ENCODE measurements at places on chromosomes 11 and 22.

DNA sequence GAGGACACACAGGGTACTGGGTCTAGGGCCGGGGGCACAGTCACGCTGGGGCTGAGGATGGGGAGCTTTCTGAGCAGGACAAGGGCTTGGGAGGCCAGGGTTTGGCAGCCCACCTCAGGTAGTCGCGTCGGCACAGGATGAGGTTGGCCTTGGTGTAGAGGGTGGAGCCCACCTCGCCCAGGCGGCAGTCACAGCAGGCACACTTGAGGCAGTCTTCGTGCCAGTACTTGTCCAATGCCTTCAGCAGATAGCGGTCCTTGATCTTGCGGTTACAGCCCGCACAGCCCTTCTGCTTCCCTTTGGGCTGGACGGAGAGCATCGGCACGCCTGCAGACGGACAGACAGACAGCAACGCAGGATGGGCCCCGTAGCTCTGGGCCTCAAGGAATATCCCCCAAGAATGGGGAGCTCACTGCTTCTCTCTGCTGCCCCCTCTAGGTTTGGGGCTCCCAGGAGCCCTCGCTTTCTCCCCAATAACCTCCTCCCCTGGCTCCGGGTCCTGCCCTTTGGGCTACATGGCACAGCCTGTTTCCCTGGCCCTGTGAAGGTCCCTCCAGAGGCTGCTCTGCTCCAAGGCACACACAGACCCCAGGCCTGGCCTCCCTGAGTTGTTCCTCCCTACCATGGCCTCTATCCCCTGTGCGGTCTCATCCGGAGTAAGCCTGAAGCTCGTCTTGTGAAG, 33.4 kb downstream of the LMO1 start:
- no peak for DNase-seq

DNA sequence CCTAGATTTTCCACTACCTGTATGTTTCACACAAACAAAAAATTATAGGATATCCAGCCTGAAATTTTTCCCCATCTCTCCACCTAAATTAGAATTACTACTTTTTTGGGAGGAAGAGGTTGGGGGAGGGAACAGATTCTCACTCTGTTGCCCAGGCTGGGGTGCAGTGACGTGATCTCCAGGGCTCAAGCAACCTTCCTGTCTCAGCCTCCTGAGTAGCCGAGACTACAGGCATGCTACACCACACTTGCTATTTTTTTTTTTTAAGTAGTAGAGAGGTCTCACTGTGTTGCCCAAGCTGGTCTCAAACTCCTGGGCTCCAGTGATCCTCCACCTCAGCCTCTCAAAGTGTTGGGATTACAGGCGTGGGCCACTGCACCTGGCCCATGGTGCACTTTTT, 9.5 kb downstream of the JAML start:
- DNase-seq = no peak

DNA sequence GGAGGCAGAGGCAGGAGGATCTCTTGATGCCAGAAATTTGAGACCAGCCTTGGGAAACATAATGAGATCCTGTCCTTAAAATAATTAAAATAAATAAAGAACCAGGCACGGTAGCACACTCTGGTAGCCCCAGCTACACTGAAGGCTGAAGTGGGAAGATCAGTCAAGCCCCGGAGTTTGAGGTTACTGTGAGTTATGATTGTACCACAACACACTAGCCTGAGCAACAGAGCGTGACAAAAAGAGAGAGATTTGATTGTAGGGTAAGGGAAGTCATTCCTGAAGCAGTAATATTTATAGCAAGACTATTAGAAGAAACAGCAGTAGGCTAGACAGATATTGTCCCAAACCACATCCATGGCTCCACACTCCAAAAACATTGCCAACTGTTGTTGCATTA, 1408.4 kb upstream of the TENM4 start:
- DNase-seq = no peak

DNA sequence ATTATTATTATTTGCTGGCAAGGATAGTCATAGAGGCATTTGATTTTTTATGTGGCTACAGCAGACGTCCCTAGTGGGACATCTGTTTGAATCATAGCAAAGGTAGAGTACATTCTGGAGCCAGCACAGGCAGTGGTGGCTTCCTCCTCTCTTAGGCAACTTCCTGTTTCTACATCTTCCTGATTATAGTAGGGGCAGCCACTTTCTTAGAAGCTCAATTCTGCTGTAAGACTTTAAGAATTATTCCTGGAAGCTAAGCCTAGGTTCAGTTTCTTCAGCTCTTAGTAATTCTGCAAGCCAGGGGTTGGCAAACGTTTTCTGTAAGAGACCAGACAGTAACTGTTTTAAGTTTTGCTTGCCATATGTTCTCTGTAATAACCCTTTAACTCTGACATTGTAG, 129.3 kb upstream of the TENM4 start:
- DNase-seq = no peak

- no peak for DNase-seq
Observed at GRCh38 chr11:27699242-27699925, 871 bp downstream of the BDNF start.

GRCh38 chr11:10611979-10612862, 43.8 kb upstream of the LYVE1 start:
- no peak for DNase-seq

DNA sequence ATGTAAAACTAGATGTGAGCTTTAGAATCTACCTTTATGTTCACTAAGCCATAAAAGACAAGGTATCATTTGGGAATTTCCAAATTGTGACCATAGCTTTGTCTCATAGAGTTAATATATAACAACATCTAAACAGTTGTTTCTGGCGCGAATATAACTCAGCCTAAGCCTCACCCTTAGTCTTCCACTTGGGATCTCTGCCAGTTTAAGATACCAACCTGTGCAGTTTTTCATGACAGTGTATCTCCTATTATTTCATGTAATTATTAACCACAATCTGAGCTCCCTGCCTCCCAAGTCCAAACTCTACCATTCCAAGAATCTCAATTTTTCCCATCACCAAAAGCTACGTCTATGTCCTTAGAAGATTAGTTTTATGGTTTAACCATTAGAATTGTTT, 572.5 kb upstream of the ISX start:
- no peak for DNase-seq

DNA sequence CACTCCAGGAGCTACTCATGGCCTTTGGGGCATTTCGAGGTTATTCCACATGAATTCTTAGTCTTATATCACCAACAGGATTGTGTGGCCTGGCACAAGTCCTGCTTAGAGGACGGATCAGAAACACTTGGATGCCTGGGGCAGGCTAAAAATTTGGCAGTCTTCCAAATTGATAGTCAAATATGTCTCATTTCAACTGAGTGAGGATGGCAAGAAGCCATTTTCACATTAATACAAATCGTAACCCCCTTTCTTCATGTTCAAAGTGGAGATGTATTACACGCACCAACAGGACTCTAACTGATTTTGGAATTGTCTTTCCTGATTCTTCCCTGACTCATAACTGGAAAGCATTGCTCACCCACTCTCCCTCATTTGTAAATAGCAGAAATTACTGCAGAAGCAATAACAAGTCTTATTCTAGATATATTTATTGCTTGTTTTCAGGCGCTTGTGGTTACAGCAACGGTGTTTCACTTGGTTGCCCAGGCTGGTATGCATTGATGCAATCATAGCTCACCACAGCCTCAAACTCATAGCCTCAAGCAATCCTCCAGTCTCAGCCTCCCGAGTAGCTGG, 10.3 kb upstream of the CCDC86 start:
- no peak for DNase-seq

GRCh38 chr22:17769716-17770082, 4.6 kb downstream of the BID start:
- no peak for DNase-seq

- no peak for DNase-seq
Observed at GRCh38 chr11:12803086-12803826, 129.0 kb downstream of the TEAD1 start.

DNA sequence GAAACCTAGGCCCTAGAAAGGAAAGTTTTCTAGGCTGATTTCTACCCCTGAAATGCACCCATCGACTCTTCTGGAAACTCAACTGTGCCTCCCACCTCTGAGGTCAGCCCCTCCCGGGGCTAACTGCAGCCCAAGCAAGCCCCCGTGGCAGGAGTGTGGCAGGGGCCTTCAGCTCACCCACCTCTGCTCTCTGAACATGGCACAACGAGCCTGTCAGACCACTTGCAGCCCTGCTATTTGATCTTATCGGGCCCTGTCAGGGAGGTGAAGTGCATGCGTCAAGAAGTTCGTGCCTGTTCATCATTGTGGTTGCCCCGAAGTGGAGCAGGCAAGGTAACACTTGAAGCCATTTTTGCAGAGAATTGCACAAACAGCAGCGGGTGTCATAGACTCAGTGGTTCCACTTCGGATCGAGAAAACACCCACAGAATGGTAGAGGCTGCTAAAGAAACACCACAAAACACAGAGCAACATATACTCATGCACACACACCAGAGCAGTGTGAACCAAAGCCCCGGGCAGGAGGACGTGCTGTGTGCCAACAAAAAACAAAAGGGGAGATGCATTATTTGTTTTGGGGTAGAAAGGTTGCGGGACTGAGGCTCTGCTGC, 262.7 kb downstream of the ETS1 start:
- no peak for DNase-seq

DNA sequence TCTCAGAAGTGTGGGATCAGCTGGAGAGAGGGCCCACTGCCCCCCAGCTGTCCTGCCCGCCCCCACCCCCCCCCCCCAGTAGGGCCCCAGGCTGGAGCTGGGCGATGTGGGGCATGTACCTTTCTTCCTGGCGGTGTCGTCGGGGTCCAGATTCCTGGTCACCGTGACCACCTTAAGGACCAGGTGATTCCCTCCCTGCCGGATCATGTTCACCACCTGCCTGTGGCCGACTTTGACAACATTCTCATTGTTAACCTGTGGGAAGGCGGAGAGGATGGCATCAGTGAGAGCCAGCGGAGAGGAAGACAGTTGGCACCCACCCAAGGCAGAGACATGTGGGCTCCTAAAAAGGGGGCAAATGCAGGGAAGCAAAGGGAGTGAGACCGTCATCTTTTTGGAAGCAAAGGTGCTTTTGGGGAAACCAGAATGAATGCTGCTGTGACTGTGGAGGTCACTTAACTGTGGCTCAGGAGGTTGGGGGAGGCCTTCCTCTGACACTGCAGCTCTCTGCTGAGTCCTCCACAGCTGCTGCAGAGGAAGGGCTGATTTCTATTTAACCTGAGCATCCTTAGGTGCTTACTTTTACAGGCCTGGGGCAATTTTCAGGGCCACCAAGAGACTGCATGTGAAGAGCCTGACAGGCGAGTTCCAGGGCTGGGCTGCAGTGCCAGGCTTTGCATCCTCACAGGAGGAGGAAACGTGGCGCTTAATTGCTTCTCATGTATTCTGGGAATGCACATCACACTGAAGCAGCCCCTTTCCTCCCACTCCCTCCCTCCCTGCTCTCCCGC, 104.5 kb downstream of the CTTN start:
- DNase-seq = no peak

DNA sequence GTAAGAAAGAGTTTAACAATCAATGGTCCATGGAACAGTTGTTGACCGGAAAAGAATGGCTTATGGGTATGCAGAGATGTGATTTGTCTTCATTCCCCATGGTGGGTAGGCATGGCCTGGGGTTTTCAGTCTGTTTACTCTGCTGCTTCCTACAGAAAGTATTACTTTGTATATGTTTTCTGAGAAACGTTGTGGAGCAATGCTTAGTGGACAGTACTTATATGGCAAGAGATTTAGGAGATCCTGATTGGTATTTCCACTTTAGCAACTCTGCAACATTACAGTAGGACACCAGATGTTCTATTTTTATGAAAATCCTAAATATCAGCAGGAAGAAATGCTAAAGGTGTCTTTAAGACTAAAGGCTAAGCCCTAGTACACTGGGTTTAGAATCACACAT, 309.1 kb downstream of the AASDHPPT start:
- no peak for DNase-seq

- no peak for DNase-seq
Observed at GRCh38 chr11:12200991-12201985, 90.9 kb downstream of the MICAL2 start.

GRCh38 chr11:45146072-45147016, at the start of gene PRDM11:
PRDM11 (plus strand) TSS chr11:45146639; CDS start chr11:45181767, 35,128 bp downstream.
- DNase-seq = peak; percentile 35

GRCh38 chr22:43945632-43946383, 9.4 kb upstream of the SAMM50 start:
- DNase-seq = peak; percentile 56

GRCh38 chr11:2791139-2791520, 91.3 kb upstream of the KCNQ1OT1 start:
- DNase-seq = no peak

GRCh38 chr22:37638391-37639069, 939 bp upstream of the SH3BP1 start:
- no peak for DNase-seq

- DNase-seq = no peak
Observed at GRCh38 chr11:114153224-114153623, 93.7 kb downstream of the ZBTB16 start.

GRCh38 chr11:114340311-114341131, 44.3 kb downstream of the NNMT start:
- peak; percentile 4 for DNase-seq

GRCh38 chr11:120109531-120109930, 28.4 kb downstream of the TRIM29 start:
- DNase-seq = no peak

- no peak for DNase-seq
Observed at GRCh38 chr11:73215191-73216134, 2.6 kb upstream of the P2RY2 start.

- no peak for DNase-seq
Observed at GRCh38 chr11:17197431-17197898, 10.3 kb downstream of the PIK3C2A start.

GRCh38 chr11:553988-554340, 6.6 kb downstream of the LMNTD2 start:
- DNase-seq = no peak

- DNase-seq = no peak
Observed at GRCh38 chr11:118380571-118380970, 20.8 kb upstream of the ATP5MG start.

- DNase-seq = no peak
Observed at GRCh38 chr11:118921929-118922744, 3.6 kb downstream of the BCL9L start.

DNA sequence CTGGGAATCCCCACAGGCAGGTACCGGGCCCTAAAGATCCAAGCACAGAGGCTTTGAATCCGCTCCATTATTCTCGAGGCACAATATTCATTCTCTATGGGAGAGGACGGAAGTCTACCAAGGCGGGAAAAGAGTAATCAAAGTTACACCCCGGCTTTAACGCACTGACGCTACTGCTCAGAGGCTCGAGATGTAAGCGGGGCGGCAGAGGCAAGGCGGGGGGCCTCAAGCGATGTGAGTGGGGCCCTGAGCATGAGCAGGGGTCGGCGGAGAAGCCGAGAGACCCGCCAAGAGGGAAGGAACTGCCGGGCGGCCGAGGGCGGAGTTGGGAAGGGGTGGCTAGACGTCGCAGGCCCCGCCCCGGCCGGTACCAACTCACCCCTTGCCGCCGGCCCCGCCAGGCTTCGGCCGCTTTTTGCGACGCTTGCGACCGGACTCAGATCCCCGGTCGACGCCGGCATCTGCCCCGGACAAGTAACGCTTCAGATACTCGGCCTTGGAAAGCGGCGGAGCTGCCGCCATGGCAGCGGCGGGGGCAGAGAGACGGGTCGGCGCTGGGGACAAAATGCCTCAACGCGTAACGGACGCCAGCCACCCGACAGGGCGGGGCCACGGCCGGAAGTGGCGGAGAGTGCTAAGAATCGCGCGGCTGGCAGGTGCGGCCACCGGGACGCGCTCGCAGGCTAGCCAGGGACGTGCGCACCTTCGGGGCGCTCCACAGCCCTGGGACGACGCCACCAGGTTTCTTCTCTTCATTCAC, at the start of gene BUD13:
BUD13 (minus strand) TSS at position 545 of the 760 bp plus-strand sequence; CDS start at position 522, 23 bp downstream.
- DNase-seq = peak; percentile 93

Data from stimulated activated naive B cell treated with anti-CD40 and anti-IgM and Interleukin-4, amounts not matched to agents 10 μg/mL and 1 μg/mL and 100 μg/mL, for 72 hours (primary cell).